ENCODE measurements at places on chromosomes 12 and 14.

DNA sequence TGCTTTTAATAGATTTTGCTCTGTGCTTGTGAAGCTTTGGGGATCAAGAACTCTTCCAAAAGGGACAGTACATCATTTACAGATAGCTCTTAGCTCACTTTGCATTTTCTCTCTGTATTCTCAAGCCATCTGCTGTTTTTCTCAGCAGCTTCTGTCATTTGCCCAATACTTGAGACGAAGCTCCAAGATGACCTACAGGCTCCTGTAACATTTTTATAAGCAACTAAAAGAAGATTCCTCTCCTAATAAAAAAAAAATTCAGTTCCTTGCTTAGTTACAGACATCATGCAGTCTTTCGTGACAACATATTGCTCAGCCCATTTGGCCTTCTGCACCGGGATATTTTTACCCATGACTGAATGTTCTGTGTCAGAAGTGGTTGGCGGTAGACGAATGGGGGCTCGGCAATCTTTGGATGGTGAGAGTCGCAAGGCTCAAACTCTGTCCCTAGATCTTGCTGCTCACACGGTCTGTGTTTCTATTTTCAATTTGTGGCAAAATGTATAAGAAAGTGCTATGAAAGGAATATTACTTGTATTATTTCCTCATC is 215.6 kb downstream of the FSCB start:
- no peak for DNase-seq

GRCh38 chr12:6104027-6104426 is 20.4 kb downstream of the VWF start:
- DNase-seq = peak; percentile 85

DNA sequence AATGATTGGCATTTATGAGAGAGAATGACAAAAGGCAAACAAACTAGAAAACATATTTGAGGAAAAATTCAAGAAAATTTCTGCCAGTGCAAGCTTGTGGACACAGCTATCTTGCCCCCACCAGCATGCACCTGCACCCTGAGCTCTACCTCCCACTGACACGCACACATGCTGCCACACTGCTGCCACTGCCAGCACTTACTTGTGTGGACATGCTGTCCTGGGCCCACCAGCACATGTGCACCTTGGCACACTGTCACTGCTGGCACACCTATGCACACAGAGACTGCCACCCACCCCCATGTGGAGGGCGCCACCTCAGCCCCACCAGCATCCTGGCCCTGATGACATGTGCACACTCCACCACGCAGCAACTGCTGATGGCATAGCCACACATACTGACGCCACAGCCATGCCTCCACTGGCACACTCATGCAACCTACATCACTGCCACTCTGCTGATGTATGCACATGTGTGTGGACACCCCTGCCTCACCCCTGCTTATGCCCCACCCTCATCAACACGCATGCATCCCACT is 475.0 kb downstream of the SOX5 start:
- no peak for DNase-seq

- DNase-seq = no peak
Observed at GRCh38 chr12:39772821-39773259, 153.2 kb upstream of the ABCD2 start.

DNA sequence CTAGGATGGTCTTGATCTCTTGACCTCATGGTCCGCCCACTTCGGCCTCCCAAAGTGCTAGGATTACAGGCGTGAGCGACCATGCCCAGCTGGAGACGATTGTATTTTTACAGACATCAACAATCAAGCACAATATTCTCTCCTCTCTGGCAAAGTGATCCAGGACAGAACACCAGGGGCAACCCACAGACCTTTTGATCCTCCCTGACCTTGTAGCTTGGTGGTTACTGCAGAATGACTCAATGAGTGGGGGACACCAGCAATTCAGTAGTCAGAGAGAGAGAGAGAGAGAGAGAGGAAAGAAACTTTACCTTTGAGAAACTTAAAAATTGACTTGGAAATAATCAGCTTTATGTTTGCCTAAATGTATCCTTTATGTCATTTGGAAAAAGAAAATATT is 51.2 kb downstream of the DRAM1 start:
- DNase-seq = no peak

DNA sequence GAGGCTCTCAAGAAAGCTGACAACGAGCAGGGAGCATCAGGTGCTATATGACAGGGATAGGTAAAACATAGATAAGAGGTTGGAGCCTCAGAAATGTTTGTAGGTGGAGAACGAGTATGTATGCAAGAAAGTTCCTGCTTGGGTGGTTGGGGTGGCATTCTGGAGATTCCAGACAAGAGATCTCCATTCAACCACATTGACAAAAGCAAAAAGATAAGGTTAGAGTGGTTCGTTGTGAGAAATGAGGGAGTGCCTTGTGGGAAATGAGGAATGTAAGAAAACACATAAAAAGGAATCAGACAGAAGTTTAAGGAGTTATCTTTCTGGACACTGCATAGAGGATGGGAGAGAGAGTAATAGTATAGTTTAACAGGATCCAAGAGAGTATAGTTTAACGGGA is 290.3 kb downstream of the DPF3 start:
- no peak for DNase-seq

DNA sequence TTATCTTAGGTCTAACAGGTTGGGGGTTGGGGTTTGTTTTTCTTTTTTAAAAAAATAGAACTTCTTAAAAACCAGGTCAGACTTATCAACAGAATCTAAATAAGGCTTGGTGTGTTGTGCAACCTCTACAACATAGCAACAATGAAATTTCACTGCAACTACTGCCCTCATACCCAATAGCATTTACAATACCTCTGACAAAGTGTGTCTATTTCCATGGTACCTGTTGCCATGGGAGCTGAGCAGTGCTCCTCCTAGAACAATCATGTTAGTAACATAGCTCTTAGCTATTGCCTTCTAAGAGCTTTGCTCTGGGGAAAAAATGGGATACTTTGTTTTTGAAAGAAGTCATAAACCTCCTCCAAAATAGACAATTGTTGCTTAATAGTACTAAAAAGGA is 103.3 kb upstream of the CCDC175 start:
- no peak for DNase-seq

DNA sequence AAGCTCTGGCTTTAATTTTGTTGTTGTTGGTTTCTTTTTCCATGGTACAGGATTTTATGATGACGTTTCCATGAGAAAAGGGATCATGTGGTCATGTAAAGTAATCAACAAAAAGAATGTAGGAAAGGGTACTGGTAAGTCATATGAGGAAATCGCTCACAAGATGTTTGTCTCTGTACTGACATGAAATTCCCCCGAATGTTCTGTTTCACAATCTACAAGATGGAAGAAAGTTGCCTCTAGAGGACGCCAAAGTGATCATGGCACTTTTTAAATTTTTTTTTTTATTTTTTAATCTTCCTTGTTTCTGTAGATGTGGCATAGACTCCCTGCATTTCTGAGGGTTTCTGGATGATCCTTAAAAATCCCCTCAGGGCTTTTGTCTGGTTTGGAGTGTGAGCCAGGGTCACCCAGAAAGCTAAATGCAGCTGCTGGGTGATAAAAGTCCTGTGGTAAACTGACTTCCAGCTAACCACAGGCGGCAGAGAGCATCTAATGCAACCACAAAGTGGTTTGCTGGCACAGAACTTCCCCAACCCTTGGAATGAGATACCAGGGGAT is 393.5 kb downstream of the CCDC91 start:
- peak; percentile 25 for DNase-seq

DNA sequence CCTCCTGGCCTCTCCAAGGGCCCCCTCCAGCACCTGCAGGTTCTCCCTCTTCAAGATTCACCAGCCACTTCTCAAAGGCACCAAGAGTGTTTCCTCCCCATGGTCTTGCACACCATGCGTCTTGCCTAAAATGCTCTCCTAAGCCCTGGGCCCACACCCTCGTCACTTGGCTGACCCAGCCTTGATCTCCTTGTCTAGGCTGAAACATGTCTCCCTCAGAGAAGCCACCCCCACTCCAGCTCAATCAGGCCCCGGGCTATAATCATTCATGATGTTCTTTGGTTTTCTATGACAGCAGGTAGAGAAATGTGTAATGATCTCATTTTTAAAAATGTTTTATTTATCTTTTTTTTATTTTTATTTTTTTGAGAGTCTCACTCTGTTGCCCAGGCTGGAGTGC is 88.1 kb downstream of the EFCAB11 start:
- DNase-seq = no peak

GRCh38 chr12:68580911-68581310 is 29.8 kb upstream of the RAP1B start:
- no peak for DNase-seq

GRCh38 chr12:59708484-59708883 is 112.7 kb downstream of the SLC16A7 start:
- no peak for DNase-seq

DNA sequence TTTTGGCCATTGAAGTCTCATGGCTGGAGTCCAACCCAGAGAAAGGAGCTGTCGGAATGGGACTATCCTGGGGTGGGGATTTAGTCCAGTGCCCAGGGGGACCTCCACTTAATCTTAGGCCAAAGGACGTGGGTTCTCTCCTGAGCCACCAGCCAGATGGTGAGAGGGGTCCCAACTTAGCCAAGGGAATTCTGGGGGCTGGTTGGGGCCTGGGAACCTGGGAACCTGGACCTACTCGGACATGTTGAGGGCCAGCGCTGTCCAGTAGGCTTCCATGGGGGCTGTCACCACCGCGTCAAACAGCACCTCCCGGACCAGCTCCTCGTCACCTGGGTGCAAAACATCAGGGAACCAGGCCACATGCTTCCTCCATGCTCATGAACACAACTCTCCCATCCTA is 33.4 kb downstream of the LRTM2 start:
- no peak for DNase-seq

- DNase-seq = no peak
Observed at GRCh38 chr12:98419081-98419794, 96.2 kb upstream of the TMPO start.

DNA sequence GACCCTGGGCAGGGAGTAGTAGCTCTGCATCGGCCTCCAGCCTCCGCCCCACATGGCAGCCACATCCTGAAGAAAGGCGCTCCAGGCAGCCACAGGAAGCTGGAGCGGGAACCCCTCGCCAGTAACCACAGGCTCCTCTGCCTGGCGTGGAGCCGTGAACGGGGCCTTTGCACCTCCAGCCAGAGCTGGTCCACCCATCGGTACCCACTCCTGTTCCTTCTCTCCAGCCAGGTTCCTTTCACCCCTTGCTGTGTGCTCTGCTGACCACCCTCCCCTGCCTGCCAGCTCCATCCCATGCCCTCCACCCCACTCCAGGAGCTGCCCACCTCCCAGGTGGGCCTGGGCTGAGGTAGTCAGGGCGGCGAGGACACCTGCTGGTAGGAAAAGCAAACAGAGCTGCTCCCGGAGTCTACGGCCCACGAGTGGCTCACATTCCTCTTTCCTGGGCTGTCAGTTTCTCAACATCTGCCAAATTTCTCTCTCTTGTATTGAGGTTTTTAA is 2.7 kb downstream of the TGFB3 start:
- peak; percentile 25 for DNase-seq

GRCh38 chr12:106021516-106021915 is 117.2 kb downstream of the NUAK1 start:
- no peak for DNase-seq

DNA sequence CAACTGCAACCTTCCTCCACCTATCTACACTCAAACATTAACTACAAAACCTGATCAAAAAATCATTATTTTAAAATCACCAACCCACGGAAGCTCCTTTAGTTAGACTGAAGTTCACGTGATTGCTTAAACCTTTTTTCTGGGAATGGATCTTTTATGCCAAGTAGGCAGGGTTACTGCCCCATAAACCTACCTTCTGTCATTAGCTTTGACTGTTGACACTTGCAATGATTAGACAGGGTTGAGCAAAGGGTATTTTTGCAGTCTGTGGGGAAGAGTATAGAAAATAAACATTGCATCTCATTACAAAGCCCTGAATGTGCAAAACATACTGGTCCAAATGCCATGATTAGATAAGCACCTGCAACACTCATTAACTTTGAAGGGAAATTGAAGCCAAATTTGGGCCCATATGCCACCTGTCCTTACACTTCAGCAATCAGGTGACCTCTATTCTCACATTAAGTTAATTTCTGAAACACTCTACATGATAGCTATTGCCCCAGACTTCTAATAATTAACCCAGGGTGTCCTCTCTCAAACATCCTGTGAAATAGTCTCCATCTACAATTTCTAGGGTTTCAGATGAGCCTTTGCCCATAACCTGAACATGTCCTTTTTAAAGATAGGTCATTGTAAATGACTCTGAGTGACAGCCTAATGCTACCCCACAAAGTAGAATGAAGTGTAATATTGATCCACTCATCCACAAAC is 156.0 kb upstream of the PLEKHG7 start:
- no peak for DNase-seq

- no peak for DNase-seq
Observed at GRCh38 chr12:23950775-23951451, 1.4 kb upstream of the SOX5 start.

- no peak for DNase-seq
Observed at GRCh38 chr14:54919330-54919729, 16.7 kb upstream of the GCH1 start.

DNA sequence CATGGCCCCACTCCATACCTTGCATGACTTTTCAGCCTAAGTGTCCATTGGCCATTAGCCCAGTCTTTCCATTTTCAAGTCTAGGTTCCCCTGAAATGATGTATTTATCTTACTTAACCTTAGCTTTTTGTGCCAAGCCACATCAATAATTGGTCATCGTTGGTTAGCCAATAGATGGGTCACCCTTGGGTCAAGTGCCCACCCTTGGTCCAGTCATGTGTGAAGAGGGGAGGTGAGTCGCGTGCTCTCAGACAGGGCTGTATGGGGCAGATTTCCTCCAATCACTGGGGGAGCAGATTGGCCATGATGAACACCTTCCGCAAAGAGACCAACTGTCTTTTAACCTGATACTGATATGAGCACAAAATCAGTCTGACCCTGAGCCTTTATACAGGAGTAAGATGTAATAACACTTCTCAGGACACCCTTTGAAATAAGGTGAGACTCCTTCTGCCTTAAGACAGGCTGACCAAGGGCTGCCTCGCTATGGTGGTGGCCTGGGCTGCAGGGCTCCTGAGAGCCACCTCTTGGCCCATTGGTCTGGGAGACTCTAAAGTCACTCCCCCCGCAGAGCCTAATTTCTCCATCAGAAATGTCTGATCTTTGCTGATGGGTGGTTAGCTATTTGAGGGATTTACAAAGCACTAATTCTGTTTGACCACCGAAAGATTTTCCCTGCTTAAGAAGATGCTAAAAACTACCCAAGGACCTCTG is 143.2 kb downstream of the ZFP36L1 start:
- no peak for DNase-seq

GRCh38 chr12:120846721-120847120 is 57.4 kb downstream of the SPPL3 start:
- no peak for DNase-seq

DNA sequence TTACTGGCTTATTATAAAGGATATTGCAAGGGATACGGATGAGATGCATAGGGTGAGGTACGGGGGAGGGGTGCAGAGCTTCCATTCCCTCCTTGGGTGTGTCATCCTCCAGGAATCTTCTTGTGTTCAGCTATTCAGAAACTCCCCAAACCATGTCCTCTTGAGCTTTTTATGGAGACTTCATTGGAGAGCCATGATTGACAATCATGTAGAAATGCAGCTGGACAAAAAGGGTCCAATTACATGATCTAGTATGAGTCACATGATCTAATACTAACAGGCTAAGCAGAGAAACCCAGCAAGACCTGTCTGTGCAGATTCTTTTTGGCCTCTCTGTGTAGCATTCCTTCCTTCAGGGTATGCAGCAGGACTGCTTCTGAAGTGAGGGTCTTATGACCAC is 23.9 kb upstream of the FLVCR2 start:
- DNase-seq = no peak

All from NAMALWA (cell line).